ENCODE measurements at places on chromosomes 6 and 20. TPM values are rescaled to one million over a fixed set of nuclear protein-coding genes. Genes with fewer than 3 reads are reported as not detected.

HRH3 gene
- total RNA-seq: not detected

IL17F gene
- 3.3 TPM for total RNA-seq

DNA sequence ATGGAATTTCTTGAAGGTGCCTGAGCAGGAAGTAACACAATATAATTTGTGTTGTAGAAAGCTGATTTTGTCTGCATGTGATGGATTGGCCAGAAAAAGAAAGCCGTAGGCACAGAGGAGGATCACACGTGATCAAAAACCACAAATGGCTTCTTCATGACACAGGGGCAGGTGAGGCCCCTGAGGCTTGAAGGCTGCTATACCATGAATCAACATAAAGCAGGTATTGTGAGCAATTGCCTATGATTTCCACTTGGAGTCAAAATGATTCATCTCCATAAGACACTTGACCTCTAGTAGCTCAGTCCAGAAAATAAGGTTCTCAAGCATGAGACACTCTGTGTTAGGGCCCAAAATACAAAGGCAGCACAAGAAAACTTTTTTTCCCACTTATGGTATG is 42.4 kb upstream of the EYA4 start:
- DNase-seq: no peak
- no peaks in the 10 kb centered on the region for H3K36me3 ChIP-seq
- no peak overlapping the region for H3K4me3 ChIP-seq
- no peak overlapping the region for H3K27ac ChIP-seq
- H3K27me3 ChIP-seq: no peaks in the 10 kb centered on the region

GINS1 gene
- total RNA-seq: 27.7 TPM

PSORS1C2 gene
- not detected for total RNA-seq

DNA sequence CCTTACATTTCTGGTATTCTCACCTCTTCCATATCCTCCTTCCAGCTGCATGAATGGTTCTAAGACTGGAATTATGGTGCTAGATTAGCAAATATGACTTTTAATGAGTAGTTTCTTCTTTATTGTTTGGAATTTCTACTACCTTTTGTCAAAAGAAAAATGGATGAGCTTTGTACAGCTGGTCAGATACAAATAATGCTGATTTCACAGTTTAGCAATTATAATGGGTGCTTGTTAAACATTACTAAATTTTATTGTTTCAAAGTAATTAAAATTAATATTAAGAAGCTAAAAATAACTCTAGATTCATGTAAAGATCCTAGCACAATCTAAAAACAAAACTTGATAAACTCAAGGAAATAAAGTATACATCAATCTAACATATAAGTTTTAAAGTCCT is 32.3 kb upstream of the BEND6 start:
- H3K4me3 ChIP-seq: no peak overlapping the region
- no peak overlapping the region for H3K27ac ChIP-seq
- peaks cover 26% of the 10 kb centered on the region for H3K27me3 ChIP-seq
- H3K36me3 ChIP-seq: no peaks in the 10 kb centered on the region
- DNase-seq: no peak

Measured in activated naive CD4-positive, alpha-beta T cell treated with anti-CD3 and anti-CD28 coated beads for 36 hours (primary cell).